ENCODE measurements at places on chromosomes 5 and 9. TPM values are rescaled to one million over a fixed set of nuclear protein-coding genes. Genes with fewer than 3 reads are reported as not detected.

DNA sequence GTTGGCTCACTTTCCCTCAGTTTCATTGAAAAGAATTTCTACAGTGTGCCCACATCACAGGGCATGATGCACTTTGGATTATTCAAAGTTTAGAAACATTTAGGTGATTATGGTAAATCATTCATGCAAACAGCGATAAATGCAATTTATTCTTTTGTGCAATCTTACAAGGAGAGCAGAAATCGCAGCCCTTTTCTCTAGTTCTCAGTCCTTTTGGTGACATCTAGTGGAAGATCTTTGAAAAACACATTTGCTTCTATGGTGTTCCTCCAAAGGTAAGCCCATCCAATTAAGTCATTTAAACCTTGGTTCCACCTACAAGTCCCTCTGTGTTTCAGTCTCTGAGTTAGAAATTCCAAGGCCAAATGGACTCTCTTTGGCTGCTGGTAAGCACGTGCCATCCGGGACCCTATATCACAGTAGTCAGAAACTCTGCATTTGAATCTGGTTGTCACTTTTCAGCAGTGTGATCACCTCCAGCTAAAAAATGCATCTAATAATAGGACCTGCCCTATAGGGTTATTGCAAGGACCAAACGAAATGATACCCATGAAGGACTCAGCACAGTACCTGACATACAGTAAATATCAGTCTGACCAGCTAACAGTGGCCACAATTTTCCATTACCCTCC lies 66.4 kb downstream of the MACROH2A1 start:
- DNase-seq = no peak

DNA sequence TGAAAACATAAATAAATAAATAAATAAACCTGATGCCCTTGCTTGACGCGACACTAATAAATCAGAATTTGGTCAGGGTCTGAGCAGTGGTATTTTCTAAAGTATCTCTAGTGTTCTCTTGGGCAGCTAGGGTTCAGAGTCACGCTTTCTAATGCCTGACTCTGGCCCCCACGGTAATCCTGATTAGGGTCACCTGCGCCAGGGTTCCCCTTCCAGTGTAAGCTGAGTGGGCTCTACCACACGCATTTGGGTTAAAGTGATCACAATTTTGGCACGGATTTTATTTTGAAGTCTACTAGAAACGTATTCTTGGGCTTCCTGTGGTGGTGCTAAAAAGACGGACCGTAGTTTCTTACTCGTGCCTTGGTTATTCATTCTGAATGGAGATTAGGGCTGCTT lies 651 bp downstream of the TTC1 start:
- no peak for DNase-seq

DNA sequence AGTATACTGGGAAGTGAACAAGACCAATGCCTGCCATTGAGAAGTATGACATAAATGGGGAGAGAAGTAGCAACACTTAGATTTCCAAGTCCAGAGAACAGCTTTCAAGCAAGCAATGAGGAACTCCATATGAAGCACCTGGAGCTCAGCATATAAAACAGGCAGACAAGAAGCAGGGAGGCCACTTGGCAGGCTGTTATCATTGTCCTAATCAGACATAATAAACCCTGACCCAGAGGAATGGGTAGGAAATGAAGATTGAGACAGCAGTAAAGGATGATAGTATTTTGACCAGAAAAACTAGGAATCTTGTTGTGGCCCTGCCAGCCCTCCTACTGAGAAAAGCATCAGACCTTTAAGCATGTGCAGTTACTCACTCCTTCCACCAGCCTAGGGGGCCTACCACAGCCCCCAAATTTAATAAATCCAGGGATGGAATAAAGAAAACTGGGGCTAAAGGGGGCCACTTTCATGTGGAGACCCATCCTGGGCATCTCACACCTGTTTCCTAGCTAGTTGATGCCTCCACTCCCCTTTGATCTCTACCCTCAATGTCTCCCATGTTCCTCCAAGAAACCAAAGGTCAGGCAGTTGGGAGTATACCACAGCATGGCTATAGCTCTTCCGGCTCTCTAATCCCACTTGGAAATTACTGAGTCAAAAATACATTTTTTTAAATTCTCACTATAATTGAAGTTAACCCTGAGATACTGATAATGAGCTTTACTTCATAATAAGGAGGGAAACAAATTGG lies 135.1 kb downstream of the SIL1 start:
- no peak for DNase-seq

DNA sequence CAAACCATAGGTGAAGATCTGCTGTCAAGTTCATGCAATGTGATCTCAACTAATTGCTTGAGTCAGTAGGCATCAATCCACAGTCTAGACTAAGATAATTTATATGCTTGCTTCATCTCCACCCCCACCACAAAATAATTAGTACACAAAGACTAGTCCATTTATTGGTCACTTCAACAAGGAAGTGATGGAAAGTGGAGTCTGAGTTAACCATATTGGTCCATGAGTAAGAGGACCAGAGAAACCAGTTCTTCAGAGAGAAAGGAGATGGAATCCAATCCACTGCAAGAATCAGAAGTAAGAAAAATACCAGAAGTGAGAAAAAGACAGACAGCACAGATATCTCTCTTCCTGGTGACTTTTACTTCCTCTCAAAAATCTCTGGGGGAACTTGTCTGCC lies 366.5 kb downstream of the CHSY3 start:
- no peak for DNase-seq

GRCh38 chr5:96904054-96904931 lies 28.0 kb downstream of the ERAP2 start:
- DNase-seq = no peak

- DNase-seq = no peak
Observed at GRCh38 chr9:88173378-88173999, 35.2 kb upstream of the SPATA31C2 start.

Gene ARID3C
- not detected for total RNA-seq

Gene SLCO6A1
- not detected for total RNA-seq

Gene NUDT2
- total RNA-seq = 20.2 TPM

Gene PCDHB10
- total RNA-seq = 1.5 TPM

Gene RMI1
- 2.0 TPM for total RNA-seq
